ENCODE measurements at places on chromosomes 7 and 10.

- DNase-seq = no peak
Measured at GRCh38 chr10:79088176-79088575, 19.4 kb downstream of the ZMIZ1 start.

- no peak for DNase-seq
Measured at GRCh38 chr10:96890172-96890513, 58.0 kb downstream of the LCOR start.

DNA sequence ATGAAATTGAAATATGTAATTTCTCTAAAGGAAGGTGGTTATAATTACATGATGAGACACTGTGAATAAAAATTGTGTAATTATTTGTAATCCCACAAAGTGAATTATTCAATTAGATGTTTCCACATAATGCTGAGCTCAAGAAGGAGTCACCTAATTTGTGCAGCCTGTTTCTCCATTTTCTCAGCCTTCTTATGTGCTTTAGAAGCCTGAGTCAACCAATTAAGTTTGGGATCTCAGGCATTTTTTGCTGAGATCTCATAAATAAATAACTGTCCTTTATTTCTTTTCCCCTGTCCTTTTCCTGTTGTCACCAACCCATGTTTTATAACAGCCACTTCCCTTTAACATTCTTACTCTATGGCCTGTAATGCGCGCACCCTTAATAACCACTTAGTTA is 506.5 kb upstream of the SEMA3D start:
- DNase-seq = no peak

GRCh38 chr10:111087968-111088505 is 11.2 kb downstream of the ADRA2A start:
- DNase-seq = no peak

DNA sequence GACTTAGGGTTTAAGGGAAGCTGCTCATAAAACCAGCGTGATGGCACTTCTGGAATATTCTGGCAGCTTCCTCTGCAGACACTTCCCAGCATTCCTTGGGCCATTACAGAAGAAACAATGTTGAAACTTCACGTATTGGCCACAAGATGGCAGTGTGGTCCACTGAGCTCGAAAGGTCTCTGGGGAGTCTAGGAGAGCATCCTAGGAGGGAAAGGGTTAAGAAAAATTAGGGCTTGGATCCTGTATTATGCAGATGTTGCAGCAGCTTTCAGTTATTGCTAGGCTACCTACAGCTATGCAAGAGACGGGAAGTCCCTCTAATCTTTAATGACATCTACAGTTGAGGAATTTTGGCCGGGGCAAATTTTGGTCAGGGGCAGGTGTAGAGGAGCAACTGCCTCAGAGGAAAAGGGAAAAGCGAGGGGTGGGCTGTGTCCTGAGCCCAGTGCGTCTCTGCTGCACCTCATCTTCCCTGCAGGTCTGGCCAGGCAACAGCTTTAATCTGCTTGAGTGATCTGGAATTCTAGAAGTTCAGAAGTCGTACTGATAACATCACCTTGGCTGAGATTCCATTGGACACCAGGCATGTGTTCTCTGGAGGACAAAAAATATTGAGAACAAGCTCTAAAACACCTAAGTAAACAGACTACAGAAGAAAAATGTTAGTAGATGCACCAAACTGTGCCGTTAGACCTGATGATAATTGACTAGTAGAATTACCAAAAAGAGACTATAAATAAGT is 220.8 kb upstream of the PRSS58 start:
- DNase-seq = no peak

DNA sequence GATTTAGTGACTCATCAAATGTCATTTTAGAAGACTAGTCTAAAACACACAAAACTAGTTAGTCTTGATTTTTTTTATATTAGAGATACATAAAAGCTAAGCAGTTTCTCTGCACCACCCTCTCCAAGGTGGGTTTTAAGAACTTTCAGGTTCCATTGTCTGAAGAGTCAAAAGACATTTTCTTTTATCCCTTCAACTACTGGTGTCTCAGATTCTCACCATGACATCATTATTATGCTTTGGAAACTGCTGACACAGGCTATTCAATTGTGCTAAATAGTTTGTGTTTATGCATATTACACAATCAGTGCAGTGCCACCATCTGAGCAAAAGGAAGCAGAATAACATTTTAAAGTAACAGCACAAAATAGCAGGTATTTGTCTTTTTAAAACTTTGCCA is 52.2 kb downstream of the IGF2BP3 start:
- no peak for DNase-seq

GRCh38 chr10:131677671-131678070 is 223.1 kb upstream of the PPP2R2D start:
- DNase-seq = no peak

GRCh38 chr7:42237811-42238541 is 967 bp upstream of the GLI3 start:
- DNase-seq = peak; percentile 49

DNA sequence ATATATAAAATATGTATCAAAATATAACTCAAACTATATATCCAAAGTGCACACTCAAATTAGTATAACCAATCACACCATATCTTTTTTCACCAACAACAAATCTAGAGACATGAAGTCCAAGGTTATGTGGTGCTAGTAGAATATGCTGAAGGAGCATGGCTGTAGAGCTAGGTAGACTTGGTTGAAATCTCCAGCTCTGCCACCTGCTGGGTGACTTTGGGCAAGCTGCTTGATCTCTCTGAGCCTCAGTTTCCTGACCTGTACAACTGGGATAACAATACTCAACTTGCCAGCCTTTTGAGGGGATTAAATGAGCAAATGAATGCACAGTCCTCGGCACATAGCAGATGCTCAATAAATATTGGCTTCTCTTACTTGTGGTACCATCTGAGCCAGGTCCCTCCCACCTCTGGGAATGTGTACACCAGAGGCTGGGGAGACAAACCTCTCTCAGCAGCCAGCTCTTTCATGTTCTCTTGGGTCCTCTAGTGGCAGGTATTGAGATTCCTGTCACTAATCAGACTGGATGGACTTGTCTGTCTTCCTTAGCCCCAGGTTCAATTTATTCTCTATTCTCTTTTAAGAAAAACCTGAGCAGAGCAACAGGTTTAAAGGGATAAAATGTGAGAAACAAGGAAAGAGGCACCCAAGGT is 94.3 kb upstream of the PDE1C start:
- DNase-seq = peak; percentile 11

GRCh38 chr10:3942937-3943489 is 158.0 kb upstream of the KLF6 start:
- no peak for DNase-seq

DNA sequence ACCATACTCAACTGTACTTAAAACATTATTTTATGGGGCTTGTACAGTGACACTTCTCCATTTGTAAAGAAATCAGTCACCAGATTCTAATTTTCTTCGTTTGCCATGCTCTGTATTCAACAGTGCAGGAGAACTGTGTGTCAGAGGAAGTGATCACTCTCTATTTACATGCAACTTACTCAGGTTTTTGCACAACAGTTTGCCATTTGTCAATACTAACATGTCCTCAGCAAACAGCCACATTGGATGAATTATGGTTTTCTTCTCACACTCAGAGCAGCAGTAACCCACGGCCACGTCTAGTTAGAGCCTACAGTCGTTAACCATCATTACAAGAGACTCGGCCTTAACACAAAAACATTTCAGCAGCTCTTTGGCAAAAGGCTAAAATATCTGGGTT is 69.2 kb upstream of the SP4 start:
- no peak for DNase-seq

- no peak for DNase-seq
Measured at GRCh38 chr7:16078076-16078952, 343.0 kb downstream of the CRPPA start.

Data from hippocampal formation (tissue), 2 donors.